ENCODE measurements at places on chromosomes 7 and 10. TPM values are rescaled to one million over a fixed set of nuclear protein-coding genes. Genes with fewer than 3 reads are reported as not detected.

The PANK1 gene
- 3.9 TPM for total RNA-seq

The CHAT gene
- total RNA-seq = not detected

The NPTX2 gene
- total RNA-seq = not detected

The IDI2 gene
- not detected for total RNA-seq

The CUL2 gene
- total RNA-seq = 37.4 TPM

The CYP3A7 gene
- not detected for total RNA-seq

GRCh38 chr10:110861930-110862649 is 9.6 kb upstream of the PDCD4 start:
- H3K36me3 ChIP-seq = peaks cover 21% of the 10 kb centered on the region
- H3K4me1 ChIP-seq = peaks cover 95% of the 10 kb centered on the region
- no peak for DNase-seq

DNA sequence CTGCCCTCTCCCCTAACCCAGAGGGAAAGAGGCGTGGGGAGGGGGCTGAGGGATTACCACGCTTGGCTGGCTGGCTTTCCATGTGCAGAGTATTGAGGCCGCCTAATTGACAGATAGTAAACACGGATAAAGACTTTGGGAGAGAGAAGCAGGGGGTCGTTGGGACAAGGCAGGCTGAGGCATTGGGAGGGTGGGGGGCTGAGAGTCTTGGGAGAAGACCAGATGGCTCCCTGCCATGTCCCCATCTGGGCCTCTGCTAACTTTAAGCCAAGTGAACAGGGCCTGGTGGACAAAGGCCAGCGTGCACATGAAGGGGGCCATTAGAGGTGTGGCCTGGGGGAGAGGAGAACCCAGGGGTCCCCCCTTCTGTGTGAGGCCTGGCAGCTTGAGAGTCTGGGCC is 55.4 kb upstream of the MXI1 start:
- no peaks in the 10 kb centered on the region for H3K36me3 ChIP-seq
- no peak overlapping the region for H3K27ac ChIP-seq
- H3K27me3 ChIP-seq = peaks cover 72% of the 10 kb centered on the region
- H3K4me3 ChIP-seq = no peak overlapping the region

GRCh38 chr10:77601488-77601887 is 36.1 kb downstream of the KCNMA1 start:
- H3K27me3 ChIP-seq = no peaks in the 10 kb centered on the region
- DNase-seq = no peak
- peaks cover 15% of the 10 kb centered on the region for H3K4me1 ChIP-seq
- no peak overlapping the region for H3K4me3 ChIP-seq
- H3K27ac ChIP-seq = no peak overlapping the region

DNA sequence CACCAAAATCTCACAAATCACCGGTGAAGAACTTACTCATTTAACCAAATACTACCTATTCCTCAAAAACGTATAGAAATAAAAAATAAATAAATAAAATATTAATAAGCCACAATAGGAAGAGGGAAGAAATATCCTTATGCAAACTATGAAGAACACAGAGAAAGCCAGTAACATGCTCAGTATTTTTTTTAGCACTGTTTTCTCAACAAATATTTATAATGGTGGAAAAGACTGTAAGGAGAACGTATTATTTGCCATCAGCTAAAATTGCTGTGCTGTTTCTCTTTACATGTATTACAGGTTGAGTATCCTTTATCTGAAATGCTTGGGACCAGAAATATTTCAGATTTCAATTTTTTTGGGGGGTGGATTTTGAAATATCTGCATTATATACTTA is 21.0 kb downstream of the KIAA1217 start:
- H3K4me1 ChIP-seq = no peaks in the 10 kb centered on the region
- H3K27me3 ChIP-seq = no peaks in the 10 kb centered on the region
- no peak overlapping the region for H3K27ac ChIP-seq
- no peak for DNase-seq
- H3K4me3 ChIP-seq = no peak overlapping the region

GRCh38 chr10:80553436-80553835 is 15.7 kb downstream of the SH2D4B start:
- H3K36me3 ChIP-seq = no peaks in the 10 kb centered on the region
- DNase-seq = no peak
- H3K4me1 ChIP-seq = peaks cover 2% of the 10 kb centered on the region

DNA sequence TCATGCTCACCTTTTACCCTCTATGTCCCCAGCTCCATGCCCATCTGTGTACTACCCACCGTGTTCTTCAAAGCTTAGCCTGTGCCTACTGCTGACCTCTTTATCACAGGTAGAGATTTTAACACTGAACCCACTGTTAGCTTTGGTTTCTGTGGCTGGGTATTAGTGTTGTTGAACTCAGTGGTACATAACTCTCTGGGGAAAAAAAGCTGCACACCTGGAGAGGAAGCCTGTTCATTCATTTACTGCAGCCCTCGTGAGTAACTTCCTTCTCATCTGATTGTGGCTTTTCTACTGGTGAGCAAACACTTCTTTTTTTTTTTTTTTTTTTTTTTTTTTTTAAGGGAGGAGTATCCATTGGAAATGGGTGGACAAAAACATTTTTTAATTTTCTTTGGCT is 326.3 kb downstream of the CCSER2 start:
- peaks cover 9% of the 10 kb centered on the region for H3K27me3 ChIP-seq
- no peak for DNase-seq
- no peaks in the 10 kb centered on the region for H3K4me1 ChIP-seq
- no peak overlapping the region for H3K4me3 ChIP-seq

DNA sequence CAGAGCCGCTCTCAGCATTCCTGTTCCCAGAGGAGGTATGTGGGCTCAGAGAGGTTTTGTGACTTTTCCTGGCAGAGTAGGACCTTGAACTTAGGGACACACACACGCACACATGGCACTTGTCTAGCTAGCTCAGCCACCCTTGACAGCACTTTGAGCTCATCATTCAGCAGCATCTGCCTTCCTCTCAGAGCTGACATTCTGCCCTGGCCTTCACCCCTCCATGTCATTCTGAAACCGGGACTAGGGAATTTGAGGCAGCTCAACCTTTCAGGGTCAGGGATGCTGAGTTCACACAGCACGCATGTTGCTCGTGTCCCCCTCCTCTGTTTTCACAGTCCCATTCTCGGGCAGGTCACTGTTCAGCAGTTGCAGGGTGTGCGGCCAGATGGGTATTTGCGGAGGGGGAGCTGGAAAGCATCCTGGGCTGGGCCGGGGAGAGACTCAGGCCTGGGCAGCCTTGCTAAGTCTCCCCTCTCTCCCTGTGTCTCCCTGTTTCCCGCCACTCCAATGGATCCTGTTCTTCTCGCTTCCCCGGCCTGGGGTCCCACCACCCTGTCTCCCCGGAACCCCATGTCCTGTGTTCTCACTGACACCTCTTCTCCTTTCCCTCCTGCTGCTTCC is 78.0 kb downstream of the COL13A1 start:
- no peak for DNase-seq
- H3K36me3 ChIP-seq = no peaks in the 10 kb centered on the region
- H3K27ac ChIP-seq = no peak overlapping the region
- H3K27me3 ChIP-seq = peaks cover 17% of the 10 kb centered on the region
- H3K4me1 ChIP-seq = no peaks in the 10 kb centered on the region
- H3K4me3 ChIP-seq = no peak overlapping the region

Measured in activated CD8-positive, alpha-beta T cell treated with anti-CD3 and anti-CD28 coated beads for 36 hours (primary cell).